ENCODE measurements at places on chromosomes 5 and 9.
A peak's percentile ranks its signal among the peaks of the same experiment; 100 is the strongest.

DNA sequence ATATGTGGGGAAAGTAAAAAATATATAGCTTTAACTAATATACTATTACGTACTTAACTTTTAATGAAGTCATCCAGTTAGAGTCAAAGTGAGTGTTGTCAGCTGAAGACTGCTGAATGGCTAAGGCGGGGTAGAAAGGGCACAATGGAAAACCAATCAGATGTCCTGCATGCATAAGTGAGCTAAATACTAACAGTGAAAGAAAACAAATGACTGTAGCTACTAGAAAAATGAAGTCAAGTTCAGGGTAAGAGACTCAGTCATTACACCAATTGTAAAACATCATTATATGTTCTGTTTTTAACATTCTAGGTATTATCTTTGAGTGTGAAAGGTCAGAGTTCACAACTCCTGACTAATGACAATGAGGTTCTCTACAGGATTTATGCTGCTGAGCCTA lies 295.2 kb downstream of the ADGRV1 start:
- no peak for DNase-seq

DNA sequence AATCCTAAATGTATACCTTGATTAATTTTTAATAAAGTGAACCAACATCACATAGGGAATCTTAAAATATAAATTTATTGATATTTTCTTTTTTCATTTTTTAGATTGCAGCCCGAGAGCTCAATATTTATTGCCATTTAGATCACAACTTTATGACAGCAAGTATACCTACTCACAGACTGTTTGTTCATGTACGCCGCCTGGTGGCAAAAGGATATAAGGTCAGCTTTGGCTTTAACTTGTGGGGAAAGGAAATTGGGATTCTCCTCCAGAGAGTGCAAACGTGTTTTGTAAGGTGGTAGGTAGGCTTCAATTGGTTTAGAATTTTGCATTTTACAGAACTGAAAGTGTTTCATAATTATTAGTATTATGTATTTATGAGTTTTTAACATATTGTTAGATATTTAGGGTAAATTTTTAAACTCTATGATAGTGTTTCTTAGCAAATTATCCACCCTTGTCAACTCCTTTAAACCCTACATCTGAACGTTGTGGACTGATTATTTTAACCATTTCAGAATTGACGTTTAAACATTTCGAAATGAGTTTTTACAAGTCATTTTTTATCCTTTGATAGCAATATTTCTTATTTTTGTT lies 17.5 kb upstream of the DHFR start:
- DNase-seq: peak; percentile 2

DNA sequence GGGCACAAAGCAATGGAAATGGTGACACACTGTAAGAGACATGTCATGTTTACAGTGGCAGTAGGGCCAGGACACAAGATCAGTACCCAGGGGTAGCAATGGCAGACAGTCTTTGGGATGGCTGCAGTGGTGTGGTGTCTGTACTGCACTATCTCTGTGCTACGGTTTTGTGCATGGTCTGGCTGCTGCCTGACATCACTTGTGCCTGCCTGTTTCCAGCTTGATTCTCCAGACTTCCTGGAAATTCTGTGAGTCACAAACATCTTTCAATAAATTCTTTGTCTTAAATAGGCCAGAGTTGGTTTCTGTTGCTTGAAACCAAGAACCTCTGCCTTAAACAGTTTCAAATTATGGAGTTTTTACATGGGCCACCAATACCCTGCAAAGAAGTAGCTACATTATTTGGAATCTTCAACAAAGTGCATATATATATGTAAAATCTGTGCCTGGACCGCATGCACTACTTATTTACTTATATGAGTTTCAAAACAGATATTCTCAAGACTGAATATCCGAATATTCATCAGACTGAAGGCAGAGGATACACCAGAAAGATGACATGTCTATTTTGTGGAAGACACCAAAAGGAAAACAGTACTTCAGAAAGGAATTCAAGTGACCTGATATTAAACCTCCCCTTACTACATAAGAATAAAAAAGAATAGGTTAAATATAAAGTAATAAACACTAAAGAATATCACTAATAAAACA lies 188.1 kb downstream of the RFX3 start:
- no peak for DNase-seq

DNA sequence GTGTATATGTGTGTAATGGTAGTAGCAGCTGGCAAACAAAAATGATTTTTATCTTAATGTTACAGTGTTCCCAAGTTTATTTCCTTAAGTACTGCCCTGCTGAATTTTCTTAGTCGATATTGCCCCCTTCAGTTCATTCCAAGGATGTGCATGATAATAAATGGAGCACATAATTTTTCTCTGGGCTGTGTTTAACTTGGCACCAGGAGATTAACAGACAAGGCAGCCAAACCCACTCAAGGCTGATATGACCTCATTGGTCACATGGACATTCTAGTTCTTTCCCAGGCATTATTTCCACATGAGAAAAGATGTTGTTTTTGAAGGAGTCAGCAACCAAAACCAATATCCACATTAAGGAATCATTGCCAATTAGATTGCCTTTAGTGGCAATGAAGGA lies 61.8 kb downstream of the COX7C start:
- DNase-seq: no peak

DNA sequence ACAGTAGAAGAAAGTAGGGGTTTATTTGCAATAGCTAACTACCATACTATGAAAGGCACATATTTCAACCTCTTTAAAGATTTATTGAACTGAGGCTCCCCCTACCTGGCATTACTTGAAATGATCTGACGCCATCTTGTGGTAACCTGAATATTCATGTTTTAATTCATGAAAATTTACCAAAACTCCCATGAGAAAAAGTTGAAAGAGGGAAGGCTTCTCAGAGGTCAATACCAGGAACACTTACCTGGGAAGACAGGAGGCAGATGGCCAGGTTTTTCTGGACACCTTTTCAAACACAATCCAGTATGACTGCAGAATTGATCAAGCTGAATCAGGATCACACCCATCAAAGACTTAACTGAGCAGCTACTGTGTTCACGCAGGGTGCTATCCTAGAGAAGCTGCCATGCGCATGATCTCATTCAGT lies 9.4 kb downstream of the PRELID2 start:
- DNase-seq: no peak

DNA sequence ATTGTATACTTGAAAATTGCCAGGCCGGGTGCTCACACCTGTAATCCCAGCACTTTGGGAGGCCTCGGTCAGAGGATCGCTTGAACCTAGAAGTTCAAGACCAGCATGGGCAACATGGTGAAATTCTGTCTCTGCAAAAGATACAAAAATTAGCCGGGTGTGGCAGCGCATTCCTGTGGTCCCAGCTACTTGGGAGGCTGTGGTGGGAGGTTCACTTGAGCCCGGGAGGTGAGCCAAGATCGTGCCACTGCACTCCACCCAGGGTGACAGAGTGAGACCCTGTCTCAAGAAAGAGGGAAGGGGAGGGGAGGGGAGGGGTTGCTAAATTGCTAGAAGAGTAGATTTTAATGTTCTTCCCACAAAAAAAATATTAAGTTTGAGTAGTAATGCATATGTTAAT lies 53.2 kb downstream of the FNBP1 start:
- DNase-seq: no peak

- DNase-seq: no peak
Observed at GRCh38 chr5:82356808-82357671, 78.9 kb upstream of the RPS23 start.

DNA sequence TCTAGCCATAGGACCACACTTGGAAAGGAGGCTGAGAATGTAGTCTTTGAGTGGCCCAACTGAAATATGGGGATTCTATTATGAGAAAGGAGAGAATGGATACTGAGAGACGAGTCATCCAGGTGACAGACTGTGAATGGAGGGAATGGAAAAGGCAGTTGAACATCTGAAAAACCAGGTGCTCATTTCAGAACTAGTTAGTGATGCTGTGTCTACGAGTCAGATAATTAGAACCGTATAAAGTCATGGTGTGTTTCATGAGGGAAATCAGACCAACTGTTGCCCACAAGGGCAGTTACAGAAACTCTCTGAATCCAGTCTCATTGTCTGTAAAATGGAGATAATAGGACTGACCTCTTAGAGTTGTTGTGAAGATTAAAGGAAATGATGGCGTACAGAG lies 86.5 kb downstream of the EGFLAM start:
- DNase-seq: no peak

DNA sequence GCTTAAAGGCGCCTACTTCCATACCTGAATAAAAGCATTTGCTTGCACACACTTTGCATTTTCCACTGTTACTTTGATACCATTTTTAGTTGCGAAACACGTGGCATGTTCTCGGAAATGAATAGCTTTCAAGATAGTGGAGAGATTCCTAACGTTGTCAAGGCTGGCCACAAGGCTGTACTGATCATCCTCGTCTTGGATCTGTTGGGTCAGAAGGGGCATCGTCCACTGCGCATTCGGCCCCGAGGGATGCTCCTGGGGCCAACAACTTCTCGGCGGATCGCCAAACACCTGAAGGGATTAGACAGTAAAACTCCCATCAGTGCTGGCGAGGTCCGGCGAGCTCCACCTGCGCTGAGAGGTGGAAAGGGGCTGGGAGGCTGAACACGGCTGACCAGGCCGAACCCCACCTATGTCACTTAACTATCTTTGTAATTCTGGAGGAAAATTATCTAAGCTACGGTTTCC lies 599 bp downstream of the RAD1 start:
- no peak for DNase-seq

DNA sequence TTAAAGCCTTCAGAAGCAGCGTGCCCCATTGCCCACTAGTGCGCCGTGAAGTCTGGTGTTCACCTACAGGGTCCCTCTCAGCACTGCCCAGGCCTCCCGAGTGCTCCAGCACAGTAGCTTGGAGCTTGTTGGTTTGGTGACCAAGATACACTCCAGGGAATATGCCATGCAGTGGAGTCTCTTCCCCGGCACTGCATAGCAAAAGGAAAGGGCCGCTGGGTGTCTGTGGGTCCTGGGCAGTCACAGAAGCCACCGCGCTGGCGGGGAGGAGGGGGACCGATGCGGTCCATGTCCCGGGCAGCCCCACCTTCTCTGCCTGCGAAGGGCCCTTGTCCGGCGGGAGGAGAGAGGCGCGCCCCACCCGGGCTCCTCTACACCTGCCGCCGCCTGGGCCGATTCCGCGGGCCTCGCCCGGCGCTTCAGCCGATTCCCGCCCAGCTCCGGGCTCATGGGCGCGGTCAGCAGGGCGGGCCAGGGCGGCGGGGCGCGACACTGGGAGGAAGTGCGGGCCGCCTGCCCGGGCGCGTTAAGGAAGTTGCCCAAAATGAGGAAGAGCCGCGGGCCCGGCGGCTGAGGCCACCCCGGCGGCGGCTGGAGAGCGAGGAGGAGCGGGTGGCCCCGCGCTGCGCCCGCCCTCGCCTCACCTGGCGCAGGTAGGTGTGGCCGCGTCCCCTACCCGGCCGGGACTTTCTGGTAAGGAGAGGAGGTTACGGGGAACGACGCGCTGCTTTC lies at the start of gene SYK:
Gene SYK, plus strand, starts transcription at position 579 of the 732 bp plus-strand sequence. CDS start 42,080 bp downstream, outside the sequence.
- no peak for DNase-seq

DNA sequence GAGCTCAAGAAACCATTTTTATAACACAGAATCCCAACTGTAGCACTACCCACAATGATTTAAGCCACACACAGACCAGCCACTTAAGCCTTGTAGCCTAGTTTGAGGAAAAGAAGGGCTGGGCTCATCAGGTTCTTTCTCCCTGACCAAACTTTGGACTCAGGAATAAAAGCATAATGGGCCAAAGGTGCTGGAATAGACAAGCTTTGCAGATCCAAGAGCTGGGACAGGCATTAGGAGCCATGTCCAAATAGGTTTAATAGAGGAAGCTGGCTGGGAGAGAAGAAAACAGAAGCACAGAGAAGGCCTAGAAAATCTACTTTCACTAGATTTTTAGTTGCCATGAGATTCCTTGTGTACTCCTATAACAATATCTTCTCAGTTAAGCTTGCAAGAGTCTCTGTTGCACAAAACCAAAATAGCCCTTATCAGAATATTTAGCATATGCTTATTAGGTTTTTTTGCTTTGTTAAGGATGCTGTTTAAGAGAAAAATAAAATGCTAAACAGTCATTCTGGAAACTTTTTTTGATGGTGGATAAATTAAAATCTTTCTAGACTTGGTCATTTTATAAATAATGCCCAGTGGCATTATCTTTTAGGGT lies 38.2 kb downstream of the CNOT8 start:
- DNase-seq: no peak

DNA sequence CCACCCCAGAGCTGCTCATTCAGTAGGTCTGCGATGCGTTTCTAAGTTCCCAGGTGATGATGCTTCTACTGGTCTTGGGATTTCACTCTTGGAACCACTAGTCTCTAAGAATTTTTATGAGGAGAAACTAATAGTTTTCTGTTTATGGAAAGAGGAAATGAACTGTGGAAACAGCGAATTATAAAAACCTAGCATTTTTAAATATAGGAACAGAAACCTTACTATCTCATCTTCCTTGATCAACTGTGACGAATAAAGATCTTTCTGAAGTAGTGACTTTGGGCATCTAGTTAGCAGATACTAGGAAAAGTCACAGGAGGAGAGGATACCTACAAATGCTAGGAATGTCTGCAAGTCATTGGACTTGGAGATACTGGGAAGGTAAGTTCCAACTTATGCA lies 376.8 kb upstream of the RFX3 start:
- DNase-seq: no peak

DNA sequence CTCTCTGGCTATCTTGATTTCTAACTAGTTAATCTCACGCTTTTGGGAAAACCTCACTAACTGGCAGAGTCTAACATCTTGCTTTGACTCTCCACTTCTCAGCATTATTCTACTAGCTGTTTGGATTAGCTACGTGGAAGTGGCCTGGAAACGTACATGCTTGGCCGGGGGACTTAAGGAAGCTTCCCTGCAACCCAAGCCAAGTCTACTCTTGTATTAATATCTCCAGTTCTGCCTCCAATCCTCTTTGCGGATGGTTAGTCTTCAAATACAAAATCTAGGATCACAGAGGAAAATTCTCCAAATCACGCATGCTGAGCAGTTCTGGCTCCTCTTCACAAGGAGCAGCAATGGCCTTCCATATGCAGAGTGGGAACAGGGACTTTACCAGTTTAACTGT lies 51.8 kb upstream of the RETREG1 start:
- no peak for DNase-seq

GRCh38 chr5:39578887-39579497 lies 154.2 kb upstream of the DAB2 start:
- DNase-seq: peak; percentile 19

- DNase-seq: no peak
Observed at GRCh38 chr5:107916731-107917725, 246.3 kb upstream of the EFNA5 start.

- DNase-seq: no peak
Observed at GRCh38 chr9:124551472-124552272, 44.5 kb upstream of the NR5A1 start.

GRCh38 chr5:176748073-176748966 lies 62.0 kb upstream of the UNC5A start:
- no peak for DNase-seq

Data from NCI-H1930 (cell line).